ENCODE measurements at places on chromosomes 2 and 18.

DNA sequence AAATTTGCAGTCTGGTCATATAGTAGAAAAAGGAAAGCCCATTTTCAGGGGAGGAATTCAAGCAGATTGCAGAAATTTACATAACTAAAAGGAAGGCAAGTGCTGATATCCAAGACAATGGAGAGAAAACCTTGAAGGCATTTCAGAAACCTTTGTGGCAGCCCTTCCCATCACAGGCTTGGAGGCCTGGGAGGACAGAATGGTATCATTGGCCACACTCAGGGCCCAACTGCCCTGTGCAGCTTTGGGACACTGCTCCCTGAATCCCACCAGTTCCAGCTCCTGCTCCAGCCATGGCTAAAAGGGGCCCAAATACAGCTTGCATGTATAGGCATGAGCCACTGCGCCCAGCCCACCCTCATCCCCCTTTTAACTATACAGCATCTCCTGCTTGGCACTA lies 81.1 kb upstream of the NYAP2 start:
- no peak overlapping the region for H3K4me3 ChIP-seq
- no peaks in the 10 kb centered on the region for H3K27me3 ChIP-seq
- no peaks in the 10 kb centered on the region for H3K36me3 ChIP-seq
- no peak for DNase-seq

DNA sequence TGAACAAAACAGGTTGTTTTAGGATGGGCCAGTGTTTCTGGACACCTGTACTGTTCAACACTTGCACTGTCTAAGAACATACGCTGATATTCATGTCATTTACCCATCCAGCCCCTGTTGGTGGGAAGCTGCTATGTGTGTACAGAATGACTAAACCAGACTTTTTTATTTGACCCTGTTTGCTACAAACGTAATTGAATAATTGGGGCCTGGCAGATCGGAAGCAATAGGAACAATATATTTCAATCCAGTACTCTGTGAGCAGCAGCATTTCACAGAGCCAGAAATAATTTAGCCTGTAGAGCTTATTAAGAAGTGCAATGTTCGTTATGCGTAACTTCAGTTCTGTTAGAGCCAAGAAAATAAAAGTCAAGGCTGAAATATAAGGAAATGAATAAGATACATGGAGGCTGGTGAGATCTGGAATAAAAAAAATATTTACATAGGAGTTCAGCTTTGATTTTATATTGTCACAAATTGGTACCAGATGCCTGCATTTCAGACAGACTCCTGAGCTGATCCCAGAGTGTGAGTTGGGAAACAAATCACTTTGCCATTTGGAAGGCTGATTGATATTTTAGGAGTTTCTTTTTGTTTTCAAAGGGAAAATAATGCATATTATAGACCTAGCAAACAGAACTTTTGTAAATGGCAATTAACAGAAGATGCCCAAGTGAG lies 19.7 kb downstream of the CABLES1 start:
- no peaks in the 10 kb centered on the region for H3K27me3 ChIP-seq
- no peak overlapping the region for H3K27ac ChIP-seq
- peaks cover 4% of the 10 kb centered on the region for H3K4me1 ChIP-seq
- H3K4me3 ChIP-seq: no peak overlapping the region
- no peak for DNase-seq
- peaks cover 5% of the 10 kb centered on the region for H3K36me3 ChIP-seq

DNA sequence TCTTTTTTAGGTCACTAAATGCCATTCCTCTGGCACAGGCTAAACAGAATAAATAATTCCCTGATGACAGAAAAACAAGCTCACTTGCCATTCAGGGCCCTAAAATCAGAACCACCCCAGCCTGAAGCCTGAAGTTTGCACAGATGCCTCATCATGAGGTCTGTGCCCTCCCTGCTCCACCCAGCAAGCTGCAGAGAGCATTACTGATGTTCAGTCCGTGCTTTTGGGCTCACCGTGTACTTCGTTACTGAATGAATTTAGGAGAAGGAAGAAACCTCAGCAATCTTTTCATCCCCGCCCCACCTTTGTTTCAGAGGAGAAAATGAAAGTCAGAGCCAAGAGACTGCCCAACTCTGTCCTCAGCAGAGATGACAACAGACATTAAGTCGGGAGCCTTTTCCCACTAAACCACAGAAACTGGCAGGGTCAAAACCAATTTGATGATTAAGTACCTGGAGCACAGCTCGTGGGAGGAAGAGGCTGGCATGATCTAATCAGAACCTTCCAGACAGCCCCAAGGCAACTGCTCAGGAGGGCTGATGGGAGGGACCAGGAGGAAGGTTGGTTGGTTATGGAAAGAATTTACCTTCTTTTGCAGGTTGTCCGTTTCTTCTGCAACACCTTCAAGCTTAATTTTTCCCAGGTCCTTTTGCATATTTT lies 122.7 kb downstream of the LAMA1 start:
- H3K4me3 ChIP-seq: no peak overlapping the region
- no peak for DNase-seq
- no peaks in the 10 kb centered on the region for H3K36me3 ChIP-seq
- H3K27me3 ChIP-seq: no peaks in the 10 kb centered on the region

- no peaks in the 10 kb centered on the region for H3K4me1 ChIP-seq
- peaks cover 34% of the 10 kb centered on the region for H3K27me3 ChIP-seq
- no peak overlapping the region for H3K4me3 ChIP-seq
- no peaks in the 10 kb centered on the region for H3K36me3 ChIP-seq
- no peak overlapping the region for H3K27ac ChIP-seq
Observed at GRCh38 chr18:32455361-32455760, 15.3 kb downstream of the GAREM1 start.

DNA sequence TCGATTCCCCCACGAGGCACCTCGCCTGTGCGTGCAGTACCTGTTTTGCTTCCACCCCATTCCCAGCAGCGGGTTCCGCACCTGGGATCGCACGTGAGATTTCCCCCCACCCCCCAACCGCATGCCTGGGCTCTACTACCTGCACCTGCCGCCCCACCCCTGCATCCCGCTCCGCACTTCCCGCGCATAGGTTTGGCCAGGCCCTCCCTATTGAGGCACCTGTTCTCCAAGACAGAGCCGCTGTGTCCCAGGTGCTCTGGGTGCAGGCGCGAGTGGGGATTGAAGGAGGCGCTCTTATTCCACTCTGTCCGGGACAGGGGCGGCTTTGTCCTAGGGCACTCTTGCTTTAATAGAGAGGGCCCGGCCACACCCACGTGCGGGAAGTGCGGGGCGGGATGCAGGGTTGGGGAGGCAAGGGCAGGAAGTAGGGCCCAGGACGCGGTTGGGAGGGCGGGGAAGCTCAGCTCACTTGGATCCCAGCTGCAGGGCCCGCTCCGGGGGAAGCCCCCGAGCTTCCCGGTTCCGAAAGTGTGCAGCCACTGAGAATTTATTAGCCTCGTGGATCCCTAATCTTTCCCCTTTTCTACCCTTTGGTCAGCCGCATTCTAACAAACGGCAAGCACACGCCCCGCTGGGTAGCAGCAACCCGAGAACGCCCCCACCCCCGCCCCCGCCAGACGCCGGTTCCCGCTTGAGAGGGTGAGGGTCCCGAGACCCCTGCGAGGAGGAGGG lies 670 bp upstream of the MOCOS start:
- H3K27ac ChIP-seq: no peak overlapping the region
- H3K4me1 ChIP-seq: peaks cover 2% of the 10 kb centered on the region
- no peaks in the 10 kb centered on the region for H3K36me3 ChIP-seq
- peak overlapping the region; percentile 78 for H3K4me3 ChIP-seq

DNA sequence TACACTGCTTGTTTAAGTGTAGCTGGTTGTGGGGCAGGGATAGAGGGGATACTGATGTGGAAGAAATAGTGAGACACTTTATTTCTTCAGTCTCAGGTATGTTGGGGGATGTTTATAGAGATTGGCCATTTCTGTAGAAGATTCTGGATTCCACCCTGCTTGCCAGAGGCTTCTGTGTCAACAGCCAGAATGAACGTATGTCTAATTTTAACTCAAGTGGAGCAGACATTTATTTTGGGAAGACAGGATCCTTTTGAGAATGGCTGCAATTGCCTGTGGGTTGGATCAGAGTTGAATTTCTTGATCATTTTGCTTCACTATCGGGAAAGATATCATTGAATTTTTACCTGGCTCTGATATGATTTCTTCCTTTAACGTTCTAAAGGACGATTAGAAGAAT lies 465.6 kb upstream of the SLC14A2 start:
- H3K4me3 ChIP-seq: no peak overlapping the region
- no peaks in the 10 kb centered on the region for H3K36me3 ChIP-seq
- no peak overlapping the region for H3K27ac ChIP-seq
- no peaks in the 10 kb centered on the region for H3K27me3 ChIP-seq
- DNase-seq: no peak

DNA sequence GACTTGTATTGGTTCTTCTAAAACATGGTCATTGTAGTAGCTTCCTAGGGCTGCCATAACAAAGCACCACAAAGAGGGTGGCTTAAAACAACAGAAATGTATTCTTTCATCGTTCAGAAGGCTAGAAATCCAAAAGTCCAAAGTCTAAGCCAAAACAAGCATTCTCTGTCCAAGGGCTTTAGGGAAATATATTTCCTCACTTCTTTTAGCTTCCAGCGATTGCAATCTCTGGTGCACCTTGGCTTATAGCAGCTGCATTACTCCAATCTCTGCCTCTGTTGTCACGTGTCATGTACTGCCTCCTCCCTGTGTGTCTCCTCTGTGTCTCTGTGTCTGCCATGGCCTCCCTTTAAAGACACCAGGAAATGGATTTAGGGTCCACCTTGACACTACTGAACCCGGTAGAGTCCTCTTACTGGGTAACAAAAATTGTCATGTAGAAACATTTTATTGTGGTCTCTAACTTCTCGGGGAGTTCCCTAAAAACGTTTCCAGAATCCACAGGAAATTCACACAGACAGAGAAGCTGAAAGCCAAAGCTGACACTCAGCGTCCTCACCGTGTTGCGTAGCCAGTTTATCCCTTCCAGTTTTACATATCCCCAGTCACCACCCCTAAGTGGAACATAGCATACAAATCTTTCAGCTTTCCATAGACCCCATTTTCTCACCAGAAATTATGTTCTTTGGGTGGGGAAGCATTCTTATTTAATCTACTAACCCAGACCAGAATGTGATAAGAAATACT lies 20.7 kb upstream of the TTN start:
- H3K36me3 ChIP-seq: no peaks in the 10 kb centered on the region
- H3K27ac ChIP-seq: no peak overlapping the region
- no peaks in the 10 kb centered on the region for H3K27me3 ChIP-seq
- no peak for DNase-seq

DNA sequence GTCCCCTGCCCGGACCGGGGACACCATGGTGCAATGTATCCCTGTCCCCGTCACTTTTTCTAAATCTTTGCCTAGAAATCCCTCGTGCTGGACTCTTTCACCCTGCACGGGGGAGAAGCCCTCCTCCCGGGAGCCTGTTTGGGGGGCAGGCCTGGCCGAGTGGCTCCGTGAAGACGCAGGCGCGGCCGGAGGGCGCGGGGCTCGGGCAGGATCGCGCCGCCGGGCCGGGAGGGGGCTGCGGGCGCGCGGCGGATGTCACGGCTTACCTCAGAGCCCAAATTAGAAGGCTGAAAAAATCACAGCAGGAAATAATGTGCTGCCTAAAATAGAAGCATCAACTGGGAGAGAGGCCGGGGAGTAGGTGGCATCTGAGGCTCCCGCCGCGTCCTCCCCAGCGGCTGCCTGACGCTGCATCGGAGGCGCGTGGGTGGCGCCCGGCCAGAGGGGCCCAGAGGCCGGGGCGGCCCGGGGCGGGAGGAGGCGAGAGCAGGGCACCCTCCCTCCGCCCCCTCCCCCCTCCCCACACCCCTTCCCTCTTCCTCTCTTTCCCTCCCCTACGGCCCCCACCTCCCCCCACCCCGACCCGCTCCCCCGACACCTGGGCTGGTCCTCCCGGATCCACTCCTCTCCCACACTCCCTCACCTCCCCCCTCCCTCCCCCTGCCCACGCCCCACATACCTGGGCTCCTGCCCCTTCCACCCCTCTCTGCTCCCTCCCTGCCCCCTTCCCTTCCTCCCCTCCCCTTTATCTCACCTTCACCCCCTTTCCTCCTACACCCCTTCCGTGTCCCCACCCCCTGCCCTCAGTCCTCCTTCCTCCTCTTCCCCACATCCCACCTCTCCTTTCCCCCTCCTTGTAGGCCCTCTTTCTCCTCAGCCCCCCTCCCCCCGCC lies 51.9 kb downstream of the SLC4A1AP start:
- no peak overlapping the region for H3K4me3 ChIP-seq
- no peak overlapping the region for H3K27ac ChIP-seq
- H3K4me1 ChIP-seq: peaks cover 35% of the 10 kb centered on the region
- no peaks in the 10 kb centered on the region for H3K36me3 ChIP-seq
- peaks cover 13% of the 10 kb centered on the region for H3K27me3 ChIP-seq

- H3K27ac ChIP-seq: no peak overlapping the region
- no peak overlapping the region for H3K4me3 ChIP-seq
- H3K27me3 ChIP-seq: no peaks in the 10 kb centered on the region
- H3K36me3 ChIP-seq: no peaks in the 10 kb centered on the region
- peaks cover 4% of the 10 kb centered on the region for H3K4me1 ChIP-seq
- peak; percentile 7 for DNase-seq
Observed at GRCh38 chr18:76983613-76984051, 149.0 kb downstream of the MBP start.

- no peak for DNase-seq
- no peak overlapping the region for H3K27ac ChIP-seq
- no peaks in the 10 kb centered on the region for H3K36me3 ChIP-seq
- peaks cover 17% of the 10 kb centered on the region for H3K27me3 ChIP-seq
- H3K4me3 ChIP-seq: no peak overlapping the region
Observed at GRCh38 chr18:9824474-9824832, 61.3 kb upstream of the TXNDC2 start.

- no peak overlapping the region for H3K4me3 ChIP-seq
- H3K4me1 ChIP-seq: no peaks in the 10 kb centered on the region
- no peaks in the 10 kb centered on the region for H3K36me3 ChIP-seq
Observed at GRCh38 chr18:76783786-76784484, 38.4 kb upstream of the ZNF236 start.

DNA sequence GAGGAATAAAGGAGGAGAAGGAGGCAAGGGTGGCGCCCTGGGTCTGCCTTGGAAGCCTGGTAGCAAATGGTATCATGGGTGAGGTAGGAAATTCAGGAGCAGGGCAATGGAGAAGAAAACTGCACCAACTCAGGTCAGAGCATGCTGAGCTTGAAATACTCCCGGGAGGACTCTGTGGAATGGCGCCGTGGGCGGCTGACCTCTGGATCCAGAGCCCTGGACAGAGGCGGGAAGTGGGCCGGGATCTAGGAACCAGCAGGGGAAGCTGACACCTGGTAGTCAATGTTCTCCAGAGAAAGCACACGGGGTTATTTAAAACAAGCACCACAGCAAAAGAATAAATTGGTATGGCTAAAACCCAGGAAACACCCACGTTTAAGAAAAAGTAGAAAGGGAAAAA lies 161.3 kb downstream of the INO80D start:
- H3K36me3 ChIP-seq: no peaks in the 10 kb centered on the region
- H3K27me3 ChIP-seq: peaks cover 41% of the 10 kb centered on the region
- H3K27ac ChIP-seq: no peak overlapping the region
- H3K4me1 ChIP-seq: peaks cover 6% of the 10 kb centered on the region

- no peaks in the 10 kb centered on the region for H3K27me3 ChIP-seq
- H3K27ac ChIP-seq: no peak overlapping the region
- H3K4me1 ChIP-seq: peaks cover 5% of the 10 kb centered on the region
- no peak overlapping the region for H3K4me3 ChIP-seq
- no peaks in the 10 kb centered on the region for H3K36me3 ChIP-seq
- no peak for DNase-seq
Observed at GRCh38 chr2:1561811-1562421, 148.7 kb downstream of the TPO start.
